ENCODE measurements at places on chromosomes 3 and 15.

DNA sequence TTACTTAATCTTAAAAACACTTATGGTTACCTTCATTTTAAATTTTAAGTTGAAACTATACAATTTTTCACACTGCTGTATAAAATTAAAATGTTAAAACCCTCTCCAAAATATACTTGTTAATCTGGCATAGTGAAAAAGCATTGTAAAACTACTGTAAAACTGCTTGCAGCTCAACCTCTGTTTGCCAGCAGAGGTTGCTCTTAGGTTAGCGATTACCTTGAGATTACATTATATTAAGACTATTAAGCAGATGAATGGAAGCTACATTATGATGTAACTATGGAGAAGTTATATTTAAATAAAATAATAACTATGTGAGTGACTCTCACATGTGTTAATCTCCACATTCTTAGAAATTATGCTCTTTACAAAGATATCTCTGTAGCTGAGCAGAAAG is 143.6 kb upstream of the SLITRK3 start:
- DNase-seq, result no peak

- no peak for DNase-seq
These were observed 5.1 kb upstream of the IQSEC1 start for GRCh38 chr3:13078163-13078905.

GRCh38 chr3:13243586-13243985 is 170.4 kb upstream of the IQSEC1 start:
- DNase-seq, result no peak

DNA sequence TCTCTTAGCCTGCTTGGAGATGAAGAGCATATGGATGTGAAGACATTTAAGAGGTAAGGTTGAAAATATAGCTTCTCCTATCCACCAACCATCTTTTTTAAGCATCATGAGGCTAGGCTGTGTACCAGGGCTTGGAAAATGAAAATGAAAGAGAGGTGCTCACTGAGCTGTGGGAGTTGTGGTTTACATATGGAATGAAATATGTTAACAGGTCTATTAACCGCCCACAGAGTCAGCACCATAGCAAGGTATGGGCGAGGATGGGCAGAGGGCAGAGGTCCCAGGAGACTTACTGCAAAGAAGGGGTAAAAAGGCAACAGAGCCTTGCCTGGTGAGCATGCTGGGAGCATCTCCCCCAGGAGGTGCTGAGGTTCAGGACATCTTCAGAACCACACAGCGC is 273.1 kb downstream of the GABRG3 start:
- no peak for DNase-seq

GRCh38 chr15:35319354-35319753 is 226.6 kb downstream of the DPH6 start:
- DNase-seq, result no peak

DNA sequence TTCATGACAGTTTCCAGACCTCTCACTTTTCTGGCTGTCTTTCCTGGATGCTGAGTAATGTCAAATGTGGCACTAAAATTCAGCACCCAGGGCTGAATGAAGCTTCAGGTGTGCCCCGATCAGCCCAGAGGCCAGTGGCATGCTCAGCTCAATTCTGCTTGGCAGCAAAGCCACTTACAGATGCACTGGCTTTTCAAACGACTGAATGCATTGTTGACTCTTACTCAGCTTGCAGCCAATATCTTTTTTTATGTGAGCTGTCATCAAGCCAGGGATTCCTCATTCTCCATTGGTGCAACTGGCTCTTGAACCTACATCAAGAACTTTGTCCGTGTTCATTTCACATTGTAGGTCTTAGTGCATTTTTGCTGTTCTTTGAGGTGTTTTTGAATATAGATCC is 60.7 kb downstream of the ZDHHC19 start:
- DNase-seq, result no peak
